NCI-H2171 treated with DMSO at 0.1 percent for 48 hours (cell line): ENCODE measurements at places on chromosomes 1 and 21.

GRCh38 chr1:33401471-33401870 lies 29.4 kb downstream of the PHC2 start:
- no peak for DNase-seq

DNA sequence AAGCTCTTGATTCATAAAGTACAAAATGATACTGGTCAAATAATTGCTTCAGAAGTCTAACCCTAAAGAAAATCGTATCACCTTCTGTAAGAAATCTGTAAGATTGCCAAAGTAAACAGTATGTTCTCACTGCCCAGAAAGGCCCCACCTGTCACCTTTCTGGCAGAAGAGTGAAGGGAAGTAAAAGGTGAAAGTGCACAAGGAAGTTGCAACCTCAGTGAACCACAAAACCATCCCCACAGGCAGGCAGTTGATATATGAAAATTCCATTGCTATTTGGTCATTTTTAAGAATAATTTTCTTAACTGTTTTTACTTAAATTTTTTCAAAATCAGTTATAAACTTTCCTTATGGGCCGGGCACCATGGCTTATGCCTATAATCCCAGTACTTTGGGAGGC lies 48.5 kb upstream of the FBXO28 start:
- peak; percentile 58 for DNase-seq

DNA sequence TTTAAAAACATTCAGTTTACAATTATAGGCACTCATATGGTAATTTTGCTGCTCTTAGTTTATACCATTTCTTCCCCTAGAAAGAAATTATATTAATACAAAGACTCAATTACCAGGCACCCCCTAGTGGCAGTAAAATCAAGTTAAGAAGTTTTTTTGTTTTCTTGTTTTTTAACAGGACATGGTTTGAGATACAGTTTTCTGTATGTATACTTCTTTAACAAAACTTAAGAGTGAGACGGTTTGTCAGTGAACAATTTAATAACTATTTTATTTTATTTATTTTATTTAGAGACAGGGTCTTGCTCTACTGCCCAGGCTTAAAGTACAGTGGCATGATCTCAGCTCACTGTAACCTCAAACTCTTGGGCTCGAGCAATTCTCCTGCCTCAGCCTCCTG lies 224.6 kb downstream of the FAF1 start:
- peak; percentile 32 for DNase-seq

GRCh38 chr1:93616996-93617669 lies 64.5 kb downstream of the BCAR3 start:
- no peak for DNase-seq

DNA sequence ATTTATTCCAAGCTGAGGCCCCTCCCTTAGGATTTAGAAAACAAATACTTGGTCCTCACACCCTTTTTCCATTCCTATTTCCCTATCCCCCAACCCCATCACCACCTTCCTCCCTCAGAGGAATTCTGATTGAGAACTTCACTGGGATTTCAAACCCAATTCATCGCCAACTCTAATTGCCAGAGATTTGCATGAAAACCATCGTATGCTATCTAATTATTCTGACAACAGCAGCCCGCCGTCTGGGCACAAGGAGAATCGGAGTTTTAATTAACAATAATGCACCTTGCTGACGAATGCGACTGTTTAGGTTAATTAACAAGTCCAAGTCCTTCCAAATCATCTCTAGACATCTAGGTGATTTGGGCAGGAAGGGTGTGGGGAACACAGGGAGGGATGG lies 4.4 kb downstream of the ACKR1 start:
- no peak for DNase-seq

DNA sequence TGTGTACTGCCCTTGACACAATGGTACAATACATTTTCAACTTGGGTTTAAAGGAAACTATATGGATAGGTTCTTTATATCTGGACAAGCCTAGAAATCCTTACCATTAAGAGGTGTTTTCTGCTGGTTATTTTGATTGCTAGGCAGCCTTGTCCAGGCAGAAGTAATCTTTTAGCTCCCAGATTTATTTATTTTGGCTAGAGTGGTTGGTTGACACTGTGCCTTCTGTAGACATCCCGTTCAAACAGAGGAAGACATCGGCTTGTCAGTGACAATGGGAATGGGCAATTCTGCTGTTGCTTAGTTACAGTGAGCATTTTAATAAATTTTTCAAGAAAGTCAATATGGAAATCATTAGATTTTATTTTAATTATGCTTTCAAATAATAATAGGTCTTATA lies 138.8 kb downstream of the VPS13D start:
- DNase-seq: no peak

DNA sequence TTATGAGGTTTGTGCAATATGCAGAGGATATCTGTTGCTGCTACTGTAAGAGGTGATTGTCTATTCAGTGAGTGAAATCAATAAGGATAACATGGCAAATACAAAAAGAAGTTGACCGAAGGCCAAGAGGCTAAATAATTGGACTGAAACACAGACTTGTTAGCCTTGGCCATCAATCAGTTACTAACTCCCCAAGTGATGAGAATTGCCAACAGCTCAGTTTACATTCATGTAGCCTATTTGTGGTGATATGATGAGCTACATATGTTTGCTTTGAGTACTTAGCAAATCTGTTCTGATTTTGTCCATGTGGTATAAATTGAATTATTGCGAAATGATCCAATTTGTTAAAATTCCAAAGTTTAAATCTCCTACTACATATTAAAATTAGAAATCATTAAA lies 68.6 kb upstream of the VAV3 start:
- no peak for DNase-seq

DNA sequence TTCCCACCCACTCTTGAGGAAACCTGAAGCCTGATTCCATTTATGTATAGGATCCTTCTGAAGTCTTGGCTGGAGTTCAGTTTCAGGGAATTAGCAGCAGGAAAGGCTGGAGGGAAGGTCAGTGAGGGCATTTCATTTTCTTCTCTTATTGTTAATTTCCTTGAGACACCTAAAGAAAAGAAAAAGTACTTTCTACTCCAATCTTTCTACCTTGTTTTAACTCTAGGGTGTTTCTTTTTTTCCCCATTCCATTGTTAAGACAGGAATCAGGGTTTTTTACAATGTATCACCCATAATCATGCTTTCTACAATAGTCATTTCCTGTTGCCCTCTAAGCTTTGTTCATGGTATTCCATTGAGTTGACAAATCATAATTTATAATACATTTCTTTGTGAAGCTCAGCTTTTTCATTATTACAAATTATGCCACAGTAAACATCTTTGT lies 27.4 kb downstream of the SNRPE start:
- no peak for DNase-seq

DNA sequence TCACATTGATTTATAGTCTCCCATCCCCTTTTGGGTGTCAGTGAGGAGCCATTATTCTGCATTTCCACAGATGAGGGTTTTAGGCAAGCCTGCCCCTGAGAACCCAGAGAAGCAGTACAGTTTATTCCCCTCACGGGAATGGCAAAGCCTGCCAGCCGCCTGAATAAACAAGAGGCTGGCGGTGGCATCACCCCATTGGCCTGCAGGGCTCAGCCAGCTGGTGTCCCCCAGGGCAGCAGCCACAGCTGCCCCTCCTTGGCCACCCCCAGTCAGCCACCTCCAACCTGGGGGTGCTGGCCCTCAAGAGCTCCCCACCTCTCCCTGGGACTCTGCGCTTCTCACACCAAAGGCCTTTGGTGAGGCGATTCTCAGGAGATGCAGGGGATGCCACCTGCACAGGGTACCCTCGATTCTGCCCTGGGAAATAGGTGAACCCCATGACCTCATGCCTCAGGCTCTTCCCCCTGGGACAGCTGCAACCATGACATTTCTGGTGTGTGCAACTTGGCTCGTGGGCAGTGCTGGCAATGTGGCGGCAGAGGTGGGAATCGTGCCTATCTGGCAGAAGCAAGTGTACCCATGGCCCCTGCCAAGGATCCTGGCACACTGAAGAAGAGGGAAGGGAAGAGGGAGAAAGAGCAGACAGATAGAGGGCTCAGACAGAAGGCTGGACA lies 14.0 kb downstream of the OLFML2B start:
- DNase-seq: no peak

GRCh38 chr1:147758379-147759100 lies 1.9 kb downstream of the GJA5 start:
- no peak for DNase-seq

- peak; percentile 46 for DNase-seq
These were observed 577 bp downstream of the RAB3GAP2 start for GRCh38 chr1:220271706-220272046.

DNA sequence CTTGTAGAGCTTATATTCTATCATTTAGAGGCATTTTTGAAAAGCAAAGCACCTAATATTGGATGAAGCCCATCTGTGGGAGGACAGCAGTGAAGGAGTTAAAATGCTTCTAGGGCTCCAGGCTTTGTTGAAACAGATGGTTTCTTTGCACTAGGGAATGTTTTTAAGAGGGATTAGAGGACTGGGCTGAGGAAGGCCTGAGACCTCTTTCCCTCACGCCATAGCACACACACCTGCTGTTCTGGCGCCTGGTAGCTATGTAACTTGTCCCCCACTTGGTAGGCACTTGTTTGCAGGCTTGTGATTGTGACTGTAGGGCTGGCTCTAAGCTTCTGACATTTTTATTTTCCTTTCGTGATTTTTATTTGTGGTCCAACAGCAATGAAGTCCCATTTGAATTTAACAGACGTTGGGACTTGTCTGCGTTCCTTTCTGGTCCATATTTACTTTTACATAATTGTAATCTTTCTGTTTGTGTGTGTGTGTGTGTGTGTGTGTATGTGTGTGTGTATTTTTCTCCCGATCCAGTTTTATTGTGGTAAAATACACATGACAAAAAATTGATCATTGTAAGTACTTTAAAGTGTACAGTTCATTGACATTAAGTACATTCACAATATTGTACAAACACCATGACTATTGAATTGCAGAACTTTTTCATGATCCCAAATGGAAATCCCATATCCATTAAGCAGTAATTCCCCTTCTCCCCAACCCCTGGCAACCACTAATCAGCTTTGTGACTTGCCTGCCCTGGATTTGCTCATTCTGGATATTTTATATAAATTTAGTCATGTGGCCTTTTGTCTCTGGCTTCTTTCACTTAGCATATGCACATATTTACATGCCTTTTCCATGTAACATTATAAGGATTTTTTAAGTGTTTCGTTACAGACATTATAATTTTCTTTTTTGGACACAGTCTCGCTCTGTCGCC lies 33.5 kb upstream of the MACF1 start:
- DNase-seq: peak; percentile 98

DNA sequence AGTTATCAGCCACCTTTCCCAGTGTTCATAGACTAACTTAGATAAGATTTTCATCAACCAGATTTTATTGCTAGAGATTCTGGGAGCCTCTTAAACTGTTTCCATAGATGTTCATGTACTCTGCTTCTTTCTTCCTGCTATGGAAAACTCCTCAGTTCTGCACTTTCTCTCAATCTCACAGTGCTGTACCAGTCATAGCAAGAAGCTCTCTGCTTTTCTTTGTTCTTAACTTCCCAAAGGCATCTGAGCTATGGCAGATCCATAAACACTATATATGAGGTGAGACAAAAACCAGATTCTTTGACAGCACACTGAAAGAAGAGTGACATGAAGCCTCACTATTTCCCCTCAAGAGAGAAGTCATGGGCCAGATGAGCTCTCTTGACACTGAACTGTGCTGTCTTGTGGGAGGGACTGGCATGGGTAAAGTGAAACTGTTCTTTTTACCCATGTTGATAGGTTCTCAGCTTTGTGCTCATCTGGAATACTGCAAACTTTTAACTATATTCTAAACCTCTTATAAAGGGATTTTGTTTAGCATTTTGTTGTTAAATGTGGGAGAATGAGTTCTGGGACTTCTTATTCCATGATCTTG lies 64.2 kb upstream of the LYPLAL1 start:
- no peak for DNase-seq

- peak; percentile 33 for DNase-seq
These were observed 155.3 kb downstream of the NPHP4 start for GRCh38 chr1:5836776-5837440.

- no peak for DNase-seq
These were observed 70.0 kb downstream of the HMCN1 start for GRCh38 chr1:185804206-185804605.

- peak; percentile 17 for DNase-seq
These were observed 90.5 kb downstream of the LIPI start for GRCh38 chr21:14120091-14120734.

DNA sequence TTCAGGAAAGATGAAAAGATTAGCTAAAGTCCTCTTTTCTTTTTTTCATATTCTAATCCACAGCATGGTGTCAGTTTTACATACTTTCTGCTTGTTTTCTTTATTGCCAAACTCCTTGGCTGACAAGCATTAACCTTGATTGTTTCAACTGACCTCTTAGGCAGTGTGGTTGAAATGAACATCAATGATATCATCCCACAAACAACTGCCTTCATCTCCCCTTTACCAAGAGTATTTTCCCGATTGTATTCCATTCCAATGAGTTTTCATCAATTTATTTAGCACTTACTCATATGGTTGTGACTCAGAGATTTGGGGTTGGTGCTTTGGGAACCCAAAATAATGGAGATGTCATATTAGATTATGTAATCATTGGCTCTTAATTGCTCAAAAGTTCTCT lies 71.8 kb downstream of the SPAG17 start:
- no peak for DNase-seq

- DNase-seq: no peak
These were observed 40.7 kb upstream of the COL6A2 start for GRCh38 chr21:46057111-46057709.

GRCh38 chr1:84062496-84062895 lies 63.6 kb upstream of the TTLL7 start:
- no peak for DNase-seq

DNA sequence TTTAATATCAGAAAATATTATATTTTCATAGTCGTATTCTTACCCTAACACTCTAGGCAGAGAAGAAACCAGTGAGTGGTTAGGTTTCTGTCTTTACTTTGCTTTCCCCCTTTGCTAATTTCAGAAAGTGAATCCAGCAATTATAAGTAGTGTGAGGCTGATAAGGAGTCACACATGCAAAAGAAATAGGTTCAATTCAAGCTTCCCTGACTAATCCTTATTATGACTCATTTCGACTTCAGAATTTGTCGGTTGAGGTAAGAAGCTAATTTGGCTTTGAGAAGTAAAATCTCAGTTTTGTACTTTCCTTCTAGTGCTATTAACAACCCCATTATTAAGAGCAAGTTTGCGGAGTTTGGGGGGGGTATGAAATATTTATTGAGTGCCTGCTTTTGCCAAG lies 22.4 kb downstream of the ESRRG start:
- no peak for DNase-seq

GRCh38 chr1:99599678-99600175 lies 46.2 kb upstream of the PALMD start:
- no peak for DNase-seq
